ENCODE measurements at places on chromosomes 2 and 18.

GRCh38 chr2:205998583-205998982, 87.4 kb downstream of the INO80D start:
- no peak for DNase-seq

- no peak for DNase-seq
Observed at GRCh38 chr2:222627764-222628163, 28.1 kb downstream of the FARSB start.

DNA sequence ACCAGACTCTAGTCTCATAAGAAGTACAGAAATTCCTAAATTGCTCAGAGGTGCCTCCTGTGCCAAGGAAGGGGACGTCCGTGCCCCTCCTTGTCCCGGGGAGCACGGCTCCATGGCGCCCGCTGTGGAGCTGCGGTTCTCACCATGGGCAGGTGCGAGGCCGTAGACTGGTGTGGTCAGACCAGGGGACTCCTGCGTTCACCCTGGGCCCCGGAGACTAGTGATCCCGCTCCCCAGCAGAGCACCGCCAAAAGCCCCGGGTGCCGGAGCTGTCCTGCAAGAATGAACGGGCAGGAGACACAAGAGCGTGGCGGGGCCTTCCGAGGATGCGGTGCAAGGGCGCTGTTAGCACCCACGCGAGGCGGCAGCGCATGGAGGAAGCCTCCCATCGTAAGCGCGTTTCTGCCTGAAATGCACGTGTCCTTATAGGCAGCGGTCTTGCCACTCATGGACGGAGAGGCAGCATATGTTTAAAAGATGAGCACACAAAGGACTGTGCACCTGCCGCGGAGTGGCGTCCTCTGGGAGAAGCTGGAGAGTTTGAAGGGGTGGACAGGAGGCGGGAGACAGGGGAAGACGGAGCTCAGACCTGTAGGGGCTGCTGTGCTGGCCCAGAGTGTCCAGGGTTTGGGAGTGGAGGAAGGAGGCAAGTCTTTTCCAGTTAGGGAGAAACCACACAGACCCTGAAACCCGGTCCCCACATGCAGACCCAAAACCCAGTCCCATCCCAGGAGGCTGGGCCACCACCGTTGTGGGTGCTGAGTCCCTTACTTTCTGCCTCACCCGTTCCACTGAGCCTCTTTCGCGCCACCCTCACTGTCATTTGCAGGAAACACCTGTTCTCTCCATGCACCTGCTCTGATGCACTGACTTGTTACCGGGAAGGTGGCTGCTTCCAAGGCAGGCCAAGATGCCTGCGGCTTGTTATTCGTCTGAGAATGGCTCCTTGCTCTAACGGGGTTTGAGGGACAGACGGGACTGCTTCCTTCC, 7.5 kb upstream of the KCNG2 start:
- no peak for DNase-seq

DNA sequence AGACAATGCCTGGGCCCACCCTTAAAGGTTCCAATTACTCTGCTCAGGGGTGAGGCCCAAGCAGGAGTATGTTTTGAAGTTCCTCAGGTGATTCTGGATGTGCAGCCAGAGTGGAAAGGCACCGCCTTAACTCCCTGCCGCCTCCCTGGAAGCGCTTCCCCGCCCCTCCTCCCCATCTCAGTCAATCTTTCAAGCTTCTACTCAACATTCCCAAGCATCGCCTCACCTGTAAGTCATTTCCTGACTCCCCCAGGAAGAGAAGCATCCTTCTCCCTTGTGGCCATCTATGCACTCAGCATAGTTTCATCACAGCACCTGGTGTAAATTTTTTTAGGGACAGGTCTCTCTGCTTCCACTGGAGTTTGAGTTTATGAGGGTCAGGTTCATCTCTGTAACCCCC, 67.5 kb downstream of the MYL12B start:
- DNase-seq, result no peak

DNA sequence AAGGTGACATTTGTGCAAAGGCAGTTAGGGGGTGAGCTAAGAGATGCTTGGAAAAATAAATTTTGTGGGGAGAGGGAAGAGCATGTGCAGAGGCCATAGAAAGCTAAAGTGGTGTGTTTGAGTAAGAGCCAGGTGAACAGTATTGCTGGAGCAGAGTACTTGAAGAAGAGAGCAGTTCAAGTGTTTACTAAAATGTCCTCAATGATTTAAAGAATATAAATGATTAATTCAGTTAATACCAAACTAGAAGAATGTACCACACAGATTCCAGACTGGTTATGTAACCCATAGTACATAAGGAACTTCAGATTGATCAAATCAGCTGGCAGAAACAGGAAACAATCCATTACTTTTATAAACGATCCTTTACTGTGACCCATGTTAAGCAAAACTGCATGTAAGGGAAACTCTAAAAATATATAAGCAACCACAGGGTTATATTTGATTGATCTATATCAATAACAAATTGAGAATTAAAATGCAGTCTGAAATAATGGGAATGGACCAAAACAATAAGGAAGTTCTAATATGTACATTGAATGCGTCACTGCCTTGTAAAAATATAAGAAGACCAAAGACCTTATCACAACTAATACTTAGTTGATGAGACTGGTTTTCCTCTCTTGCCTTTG, 76.9 kb downstream of the LDAH start:
- DNase-seq, result no peak

DNA sequence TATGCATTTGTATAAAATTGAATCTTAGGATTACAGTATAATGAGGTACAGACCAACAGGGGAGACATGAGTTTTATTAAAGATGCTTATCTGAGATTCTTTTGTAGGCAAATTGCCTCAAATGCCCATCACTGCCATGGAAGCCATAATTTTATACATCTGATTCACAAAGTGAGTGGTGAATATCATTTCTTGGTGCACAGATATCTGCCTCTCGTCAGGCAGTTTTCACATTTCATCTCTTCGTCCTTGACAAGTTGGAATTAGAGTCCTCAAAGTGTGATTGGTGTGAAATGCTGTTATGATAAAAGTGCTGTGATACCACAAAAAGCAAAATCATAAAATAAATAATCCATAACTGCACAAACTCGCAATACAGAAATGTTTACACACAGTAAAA, 1602.8 kb upstream of the DDX18 start:
- no peak for DNase-seq

DNA sequence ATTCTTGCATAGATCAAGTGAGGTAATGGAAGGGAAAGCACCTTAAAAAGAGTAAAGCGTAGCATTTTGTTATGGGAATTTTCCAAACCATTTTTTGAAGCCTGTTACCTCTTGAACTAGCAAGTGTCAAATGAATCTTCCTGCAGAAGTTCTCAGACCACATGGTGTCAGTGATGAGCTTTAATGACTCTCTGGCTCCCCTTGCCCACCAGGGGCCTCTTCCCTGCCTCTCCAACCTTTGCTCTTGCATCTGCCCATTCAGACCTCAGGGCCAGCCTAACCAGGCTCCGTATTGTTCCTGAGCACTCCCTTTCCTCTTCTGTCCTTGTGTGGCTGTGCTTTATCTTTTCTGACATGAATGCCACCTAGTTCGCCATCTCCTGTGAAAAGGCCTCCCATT, 155.9 kb downstream of the DIS3L2 start:
- DNase-seq, result no peak

- DNase-seq, result no peak
Observed at GRCh38 chr2:11042841-11043240, 112.4 kb upstream of the SLC66A3 start.
